ENCODE measurements at places on chromosomes 1 and 21.

DNA sequence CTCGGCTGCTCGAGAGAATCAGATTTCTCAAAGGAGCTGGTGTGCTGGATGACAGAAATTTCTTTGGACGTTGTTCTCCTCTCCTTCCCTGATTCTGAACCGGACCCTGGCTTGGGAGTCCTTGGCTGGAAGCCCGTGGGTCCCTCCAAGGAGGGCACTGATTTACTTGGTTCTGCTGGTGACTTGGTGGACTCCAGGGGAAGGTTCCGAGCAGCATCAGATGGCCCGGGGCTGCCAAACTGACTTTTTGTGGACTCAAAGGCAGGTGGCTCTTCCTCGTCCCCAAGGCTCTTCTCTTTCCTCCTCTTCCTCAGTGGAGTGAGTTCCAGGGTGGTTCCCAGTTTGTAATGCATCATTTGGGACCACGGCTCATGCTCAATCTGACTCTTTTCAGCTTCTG lies 97.9 kb upstream of the EDN2 start:
- DNase-seq, result no peak

- DNase-seq, result no peak
Observed at GRCh38 chr1:218345673-218346390, 696 bp downstream of the TGFB2 start.

DNA sequence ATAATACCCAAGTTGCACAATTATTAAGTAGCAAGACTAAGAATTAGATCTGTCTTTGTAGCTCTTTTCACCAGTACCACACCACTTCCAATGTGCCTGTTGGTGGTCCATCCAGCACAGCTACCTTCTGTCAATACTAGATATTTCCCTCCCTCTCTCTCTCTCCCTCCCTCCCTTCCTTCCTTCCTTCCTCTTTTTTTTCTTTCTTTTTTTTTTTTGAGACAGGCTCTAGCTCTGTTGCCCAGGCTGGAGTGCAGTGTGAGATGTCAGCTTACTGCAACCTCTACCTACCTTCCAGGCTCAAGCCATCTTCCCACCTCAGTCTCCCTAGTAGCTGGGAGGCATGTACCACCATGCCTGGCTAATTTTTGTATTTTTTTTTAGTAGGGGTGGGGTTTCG lies 21.1 kb downstream of the KPNA6 start:
- DNase-seq, result no peak

DNA sequence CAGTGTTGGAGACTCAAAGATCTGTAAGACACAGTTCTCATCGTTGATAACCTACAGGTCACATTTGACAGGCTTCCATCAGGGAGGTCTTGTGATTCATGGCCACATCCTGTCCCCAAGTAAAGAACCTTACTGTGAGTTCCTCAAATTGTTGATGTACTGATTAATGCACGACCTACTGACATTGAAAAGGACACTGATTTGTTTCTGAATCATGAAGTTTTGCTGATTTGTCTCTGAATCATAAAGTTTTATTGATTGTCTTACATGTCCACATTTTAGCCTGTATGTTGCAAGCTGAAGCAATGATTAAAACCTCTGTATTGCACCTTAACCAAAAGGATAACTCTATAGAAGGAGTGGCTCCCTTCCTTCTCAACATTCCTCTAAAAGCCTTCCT lies 476.3 kb upstream of the RUNX1 start:
- peak; percentile 35 for DNase-seq

DNA sequence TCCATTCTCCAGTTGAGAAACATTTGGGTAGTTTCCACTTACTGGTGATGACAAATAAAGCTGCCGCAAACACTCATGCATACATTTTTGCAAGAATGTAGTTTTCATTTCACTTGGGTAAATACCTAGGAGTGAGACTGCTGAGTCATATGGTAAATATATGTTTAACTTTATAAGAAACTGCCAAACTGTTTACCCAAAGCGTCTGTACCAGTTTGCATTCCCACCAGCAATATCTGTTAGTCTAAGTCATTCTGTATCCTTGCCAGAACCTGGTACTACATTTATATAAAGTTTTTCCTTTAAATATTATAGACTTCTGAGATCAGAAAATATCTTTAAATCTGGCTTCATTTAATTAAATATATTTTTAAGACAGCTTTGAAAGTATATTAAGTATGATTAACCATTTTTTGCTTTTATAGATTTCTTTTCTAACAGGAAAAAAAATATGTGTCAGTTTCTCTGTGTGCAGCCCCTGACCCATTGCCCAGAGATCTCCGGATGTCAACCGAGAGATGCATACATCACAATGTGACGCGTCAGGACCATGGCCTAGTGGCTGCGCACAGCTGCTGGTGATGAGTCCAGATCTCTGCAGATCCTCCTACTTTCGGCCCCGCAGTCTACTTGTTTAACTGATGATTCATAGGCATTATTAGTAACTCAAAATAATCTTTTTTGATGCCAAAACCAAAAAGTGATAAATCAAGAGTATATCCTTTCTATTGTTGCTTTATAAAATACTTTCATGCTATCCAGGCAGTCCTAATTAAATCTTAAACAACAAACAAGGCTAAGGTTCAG lies 227.1 kb upstream of the MAP1LC3C start:
- no peak for DNase-seq

DNA sequence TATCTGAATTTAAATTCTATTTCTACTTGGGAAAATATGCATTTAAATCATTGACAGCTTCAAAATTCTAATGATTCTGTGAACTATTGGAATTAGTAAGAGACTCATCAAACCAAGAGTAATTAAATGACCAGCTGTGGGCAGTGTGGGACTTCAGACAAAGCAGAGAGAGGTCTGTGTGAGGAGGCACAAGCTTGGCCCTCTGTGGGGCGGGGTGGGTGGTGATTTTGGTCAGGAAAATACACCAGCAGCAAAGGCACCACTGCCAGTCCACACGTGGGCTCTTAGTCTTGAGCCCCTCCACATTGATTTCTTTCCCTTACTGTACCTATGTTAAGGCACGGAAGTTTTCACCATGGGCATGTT lies 39.2 kb upstream of the RAB4A start:
- no peak for DNase-seq
